Activated CD8-positive, alpha-beta T cell treated with anti-CD3 and anti-CD28 coated beads for 36 hours (primary cell): ENCODE measurements at places on chromosomes 4 and X. TPM values are rescaled to one million over a fixed set of nuclear protein-coding genes. Genes with fewer than 3 reads are reported as not detected.

ARHGAP36 gene
- not detected for total RNA-seq

DNA sequence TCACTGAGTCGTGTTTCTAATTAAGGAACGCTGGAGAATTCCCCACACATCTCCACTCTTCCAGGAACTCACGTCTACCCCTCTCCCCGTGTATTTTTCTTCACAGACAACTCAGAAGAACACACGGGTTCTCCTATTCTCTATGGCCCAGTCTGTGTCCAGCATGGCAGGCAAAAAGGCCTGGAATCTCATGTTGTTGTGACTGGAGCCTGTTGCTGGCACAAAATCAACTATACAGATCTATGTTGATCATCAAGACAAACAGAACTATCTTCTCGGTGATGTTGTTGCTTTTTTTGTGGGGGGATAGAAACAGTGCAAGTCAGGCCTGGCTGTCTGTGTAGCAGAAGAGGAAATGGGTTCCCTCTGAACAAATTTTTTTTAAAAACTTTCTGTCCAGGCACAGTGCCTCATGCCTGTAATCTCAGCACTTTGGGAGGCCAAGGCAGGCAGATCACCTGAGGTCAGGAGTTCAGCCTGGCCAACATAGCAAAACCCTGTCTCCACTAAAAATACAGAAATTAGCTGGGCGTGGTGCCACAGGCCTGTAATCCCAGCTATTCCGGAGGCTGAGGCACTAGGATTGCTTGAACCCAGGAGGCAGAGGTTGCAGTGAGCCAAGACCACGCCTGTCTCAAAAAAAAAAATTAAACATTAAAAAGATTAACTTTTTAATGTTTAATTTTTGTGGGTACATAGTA is 50.5 kb upstream of the CBR4 start:
- DNase-seq = no peak
- H3K4me1 ChIP-seq = no peaks in the 10 kb centered on the region
- H3K27ac ChIP-seq = no peak overlapping the region
- H3K27me3 ChIP-seq = peaks cover 3% of the 10 kb centered on the region

DNA sequence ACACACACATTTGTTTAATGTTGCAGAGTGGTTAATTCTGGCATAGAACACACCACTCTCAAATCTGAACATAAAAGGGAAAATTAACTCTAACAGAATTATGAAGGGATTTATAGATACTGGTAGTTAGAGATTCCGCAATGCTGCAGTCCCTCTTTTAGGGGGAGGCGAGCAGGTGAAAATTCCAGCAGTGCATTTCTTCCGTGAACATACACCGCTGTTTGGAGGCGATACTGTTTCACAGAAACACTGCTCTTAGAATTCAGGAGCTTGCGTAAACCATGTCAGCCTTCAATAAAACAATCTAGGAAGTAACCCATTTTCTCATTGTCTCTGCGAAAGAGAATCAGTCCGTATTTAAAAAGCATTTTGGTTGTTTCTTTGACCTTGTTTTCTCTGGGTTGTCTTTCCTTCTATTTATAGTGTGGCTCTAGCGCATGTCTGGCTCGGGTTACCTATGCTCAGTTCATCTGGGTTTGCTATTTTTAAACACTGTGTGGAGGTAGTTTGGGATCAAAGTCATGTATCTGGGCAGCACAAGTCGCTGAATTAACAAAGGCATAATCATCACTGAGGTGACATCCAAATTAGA is 90.4 kb downstream of the GPAT3 start:
- H3K36me3 ChIP-seq = peaks cover 3% of the 10 kb centered on the region
- H3K27ac ChIP-seq = no peak overlapping the region
- H3K4me3 ChIP-seq = no peak overlapping the region

- DNase-seq = no peak
- H3K27me3 ChIP-seq = no peaks in the 10 kb centered on the region
- H3K36me3 ChIP-seq = peaks cover 64% of the 10 kb centered on the region
Measured at GRCh38 chrX:136671006-136671610, 23.1 kb downstream of the CD40LG start.

GRCh38 chr4:31548021-31548420 is 827.9 kb downstream of the PCDH7 start:
- no peaks in the 10 kb centered on the region for H3K36me3 ChIP-seq
- DNase-seq = no peak
- H3K27ac ChIP-seq = no peak overlapping the region
- no peaks in the 10 kb centered on the region for H3K27me3 ChIP-seq
- no peaks in the 10 kb centered on the region for H3K4me1 ChIP-seq

GRCh38 chr4:114752391-114753165 is 154.0 kb downstream of the UGT8 start:
- no peak overlapping the region for H3K27ac ChIP-seq
- H3K36me3 ChIP-seq = no peaks in the 10 kb centered on the region
- H3K4me1 ChIP-seq = no peaks in the 10 kb centered on the region
- H3K27me3 ChIP-seq = peaks cover 7% of the 10 kb centered on the region

DNA sequence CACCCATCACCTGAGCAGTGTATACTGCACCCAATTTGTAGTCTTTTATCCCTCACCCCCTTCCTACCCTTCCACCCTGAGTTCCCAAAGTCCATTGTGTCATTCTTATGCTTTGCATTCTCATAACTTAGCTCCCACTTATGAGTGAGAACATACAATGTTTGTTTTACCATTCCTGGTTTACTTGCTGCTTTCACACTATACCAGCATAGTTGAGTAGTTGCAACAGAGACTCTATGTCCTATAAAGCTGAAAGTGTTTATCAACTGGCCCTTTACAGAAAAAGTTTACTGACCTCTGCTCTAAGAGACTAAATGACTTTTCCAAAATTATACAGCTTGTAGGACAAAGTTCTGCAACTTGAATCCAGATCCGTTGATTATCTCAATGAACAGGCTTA is 61.1 kb upstream of the BLTP1 start:
- no peak for DNase-seq
- peaks cover 9% of the 10 kb centered on the region for H3K27me3 ChIP-seq
- H3K4me1 ChIP-seq = no peaks in the 10 kb centered on the region
- no peak overlapping the region for H3K27ac ChIP-seq

EREG gene
- not detected for total RNA-seq
